Suppressor macrophage (primary cell): ENCODE measurements at places on chromosomes 12 and 14.

- DNase-seq, result no peak
These were observed 127.7 kb upstream of the FOXN3 start for GRCh38 chr14:89544636-89545301.

GRCh38 chr12:85821759-85822158, 14.4 kb downstream of the RASSF9 start:
- no peak for DNase-seq

DNA sequence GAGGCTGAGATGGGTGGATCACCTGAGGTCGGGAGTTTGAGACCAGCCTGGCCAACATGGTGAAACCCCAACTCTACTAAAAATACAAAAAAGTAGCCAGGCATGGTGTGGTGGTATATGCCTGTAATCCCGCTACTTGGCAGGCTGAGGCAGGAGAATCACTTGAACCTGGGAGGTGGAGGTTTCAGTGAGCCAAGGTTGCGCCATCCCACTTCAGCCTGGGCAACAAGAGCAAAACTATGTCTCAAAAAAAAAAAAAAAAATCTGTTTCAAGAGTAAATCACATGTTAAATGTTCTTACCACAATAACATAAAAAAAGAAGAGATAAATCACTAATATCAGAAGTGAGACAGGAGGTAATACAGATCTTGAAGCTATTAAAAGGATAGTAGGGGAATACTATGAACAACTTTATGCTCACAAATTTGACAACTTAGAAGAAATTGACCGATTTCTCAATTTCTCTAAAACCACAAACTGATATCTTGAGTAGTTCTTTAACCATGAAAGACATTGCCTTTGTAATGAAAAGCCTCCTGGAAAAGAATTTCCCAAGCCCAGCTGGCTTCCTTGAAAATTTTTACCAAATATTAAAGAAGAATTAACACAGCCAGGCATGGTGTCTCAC, 37.7 kb downstream of the TAOK3 start:
- DNase-seq, result no peak

GRCh38 chr12:25186038-25186787, 8.7 kb downstream of the DNAI7 start:
- DNase-seq, result no peak

GRCh38 chr12:29033519-29033918, 115.6 kb upstream of the FAR2 start:
- no peak for DNase-seq

DNA sequence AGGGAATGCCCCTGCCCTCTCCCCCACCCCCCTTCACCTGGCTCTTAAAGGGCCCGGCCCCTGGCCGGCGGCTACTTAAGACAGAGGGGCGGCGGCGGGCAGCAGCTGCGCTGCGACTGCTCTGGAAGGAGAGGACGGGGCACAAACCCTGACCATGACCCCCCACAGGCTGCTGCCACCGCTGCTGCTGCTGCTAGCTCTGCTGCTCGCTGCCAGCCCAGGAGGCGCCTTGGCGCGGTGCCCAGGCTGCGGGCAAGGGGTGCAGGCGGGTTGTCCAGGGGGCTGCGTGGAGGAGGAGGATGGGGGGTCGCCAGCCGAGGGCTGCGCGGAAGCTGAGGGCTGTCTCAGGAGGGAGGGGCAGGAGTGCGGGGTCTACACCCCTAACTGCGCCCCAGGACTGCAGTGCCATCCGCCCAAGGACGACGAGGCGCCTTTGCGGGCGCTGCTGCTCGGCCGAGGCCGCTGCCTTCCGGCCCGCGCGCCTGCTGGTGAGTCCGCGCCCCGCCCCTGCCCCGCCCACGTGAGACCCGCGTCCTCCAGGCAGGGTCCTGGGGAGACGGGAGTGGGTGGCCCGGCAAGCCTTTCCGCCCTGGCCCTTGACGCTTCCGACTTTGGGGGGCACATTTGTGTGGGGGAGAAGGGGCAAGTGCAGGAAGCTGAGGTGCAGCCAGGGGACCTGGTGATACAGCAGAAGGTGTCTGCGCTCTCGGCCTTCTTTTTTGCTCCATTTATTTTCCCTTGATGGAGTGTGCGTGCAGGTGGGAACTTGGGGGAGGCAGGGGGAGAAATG, at the start of gene IGFBP6:
Gene IGFBP6 (plus strand): TSS at position 104 of the 790 bp plus-strand sequence. CDS start 51 bp downstream, at position 155.
- peak; percentile 30 for DNase-seq

GRCh38 chr12:120496413-120497340, 764 bp downstream of the DYNLL1 start:
- DNase-seq, result peak; percentile 88

GRCh38 chr12:116303929-116304328, 26.4 kb upstream of the MED13L start:
- no peak for DNase-seq

DNA sequence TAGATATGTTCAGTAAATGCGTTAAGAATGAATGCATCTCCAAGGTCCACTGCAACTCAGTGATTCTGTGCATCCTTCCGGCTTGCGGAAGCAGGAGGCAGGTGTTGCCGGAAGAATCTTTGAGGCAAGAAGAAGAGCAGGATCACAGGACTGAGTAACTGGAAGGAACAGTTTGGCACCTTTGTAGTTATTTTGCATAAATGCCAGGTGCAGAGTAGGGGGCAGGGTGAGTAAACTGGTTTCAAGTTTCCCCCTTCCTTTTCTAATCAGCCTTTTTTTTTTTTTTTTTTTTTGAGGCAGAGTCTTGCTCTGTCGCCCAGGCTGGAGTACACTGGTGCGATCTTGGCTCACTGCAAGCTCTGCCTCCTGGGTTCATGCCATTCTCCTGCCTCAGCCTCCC, 22.3 kb downstream of the DYRK4 start:
- no peak for DNase-seq

DNA sequence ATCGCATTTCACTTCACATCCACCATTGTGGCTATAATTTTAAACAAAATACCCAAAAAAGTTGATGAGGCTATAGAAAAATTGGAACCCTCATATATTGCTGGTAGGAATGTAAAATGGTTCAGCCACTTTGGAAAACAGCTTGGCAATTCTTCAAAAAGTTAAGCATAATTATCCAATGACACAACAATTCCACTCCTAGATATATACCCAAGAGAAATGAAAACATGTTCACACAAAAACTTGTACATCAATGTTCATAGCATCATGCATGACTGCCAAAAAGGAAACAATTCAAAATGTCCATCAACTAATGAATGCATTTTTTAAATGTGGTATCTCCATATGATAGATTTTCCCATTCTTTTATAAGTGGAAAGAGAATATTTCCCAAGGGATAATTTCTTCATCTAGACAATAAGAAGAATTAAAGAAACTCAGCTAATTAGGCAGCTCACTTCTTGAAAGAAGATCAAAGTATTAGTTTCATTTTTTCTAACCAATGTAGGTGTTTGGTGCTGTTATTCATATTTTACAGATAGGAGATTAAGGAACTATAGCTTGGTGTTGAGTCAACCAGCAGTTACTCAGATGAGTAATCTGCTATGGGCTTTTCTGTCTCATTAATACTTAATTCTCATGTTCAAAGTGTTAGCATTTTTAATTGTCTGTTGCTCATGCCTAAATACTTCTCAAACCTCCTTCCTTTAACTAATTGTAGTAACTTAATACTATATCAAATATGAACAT, 32.8 kb downstream of the YEATS4 start:
- DNase-seq, result no peak
